GOT3 (cell line): ENCODE measurements at places on chromosomes 12 and 14.

GRCh38 chr14:24873551-24873950, 176.4 kb downstream of the STXBP6 start:
- DNase-seq: no peak

DNA sequence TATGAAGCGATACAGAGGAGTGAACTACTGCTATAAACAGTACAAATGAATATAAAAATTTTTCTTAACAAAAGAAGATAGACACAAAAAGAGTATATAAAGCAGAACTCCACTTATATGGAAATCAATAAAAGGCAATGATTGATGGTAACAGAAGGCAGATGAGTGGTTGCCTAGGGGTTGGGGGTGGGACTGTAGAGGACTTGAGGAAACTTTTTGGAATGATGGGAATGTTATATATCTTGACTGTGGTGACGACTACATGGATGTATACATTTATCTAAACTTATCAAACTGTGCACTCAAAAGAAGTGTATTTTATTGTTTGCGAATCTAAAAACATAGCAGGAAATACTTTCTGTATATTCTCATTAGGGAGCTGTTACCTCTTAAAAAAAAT, 89.1 kb downstream of the PTCSC3 start:
- no peak for DNase-seq

- no peak for DNase-seq
Measured at GRCh38 chr14:99519931-99520421, 38.8 kb downstream of the CCNK start.

DNA sequence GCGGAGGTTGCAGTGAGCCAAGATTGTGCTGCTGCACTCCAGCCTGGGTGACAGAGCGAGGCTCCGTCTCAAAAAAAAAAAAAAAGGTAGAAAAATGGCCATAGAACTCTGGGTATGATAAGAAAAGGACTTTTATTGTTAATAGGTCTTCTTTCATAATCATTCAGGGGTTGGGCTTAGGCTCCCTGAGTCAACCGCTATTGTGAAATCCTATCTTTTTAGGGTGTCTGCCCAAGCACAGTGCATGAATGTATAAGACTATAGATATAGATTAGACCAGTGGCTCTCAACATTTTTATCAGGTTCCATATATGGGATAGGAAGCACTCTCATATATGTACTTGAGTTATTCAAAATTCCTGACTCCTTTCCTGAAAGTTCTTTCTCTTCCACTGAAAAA, 48.7 kb upstream of the USP15 start:
- DNase-seq: no peak

DNA sequence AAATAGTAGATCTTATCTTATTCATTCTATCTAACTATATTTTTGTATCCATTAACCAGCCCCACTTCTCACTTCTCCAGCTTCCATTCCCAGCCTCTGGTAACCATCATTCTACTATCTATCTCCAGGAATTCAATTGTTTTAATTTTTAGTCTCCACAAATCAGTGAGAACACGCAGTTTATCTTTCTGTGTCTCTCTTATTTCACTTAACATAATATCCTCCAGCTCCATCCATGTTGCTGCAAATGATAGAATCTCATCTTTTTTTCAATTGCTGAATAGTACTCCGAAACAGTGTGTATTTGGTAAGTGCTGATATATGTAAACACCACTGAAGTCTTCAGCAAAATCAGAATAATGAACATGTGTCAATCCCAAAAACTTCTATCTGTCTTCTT, 587.2 kb upstream of the ATP2B1 start:
- no peak for DNase-seq

DNA sequence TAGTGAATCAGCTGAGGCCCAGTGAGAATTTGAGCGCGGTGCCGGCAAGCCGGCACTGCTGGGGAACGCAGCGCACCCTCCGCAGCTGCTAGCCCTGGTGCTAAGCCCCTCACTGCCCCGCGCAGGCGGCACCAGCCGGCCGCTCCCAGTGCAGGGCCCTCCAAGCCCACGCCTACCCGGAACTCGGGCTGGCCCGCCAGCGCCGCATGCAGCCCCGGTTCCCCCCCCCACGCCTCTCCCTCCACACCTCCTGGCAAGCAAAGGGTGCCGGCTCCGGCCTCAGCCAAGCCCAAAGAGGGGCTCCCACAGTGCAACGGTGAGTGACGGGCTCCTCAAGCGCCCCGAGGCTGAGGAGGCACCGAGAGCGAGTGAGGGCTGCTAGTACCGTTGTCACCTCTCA, 54.5 kb upstream of the VASH1 start:
- no peak for DNase-seq

- no peak for DNase-seq
Measured at GRCh38 chr14:57403521-57403864, 13.1 kb downstream of the NAA30 start.

DNA sequence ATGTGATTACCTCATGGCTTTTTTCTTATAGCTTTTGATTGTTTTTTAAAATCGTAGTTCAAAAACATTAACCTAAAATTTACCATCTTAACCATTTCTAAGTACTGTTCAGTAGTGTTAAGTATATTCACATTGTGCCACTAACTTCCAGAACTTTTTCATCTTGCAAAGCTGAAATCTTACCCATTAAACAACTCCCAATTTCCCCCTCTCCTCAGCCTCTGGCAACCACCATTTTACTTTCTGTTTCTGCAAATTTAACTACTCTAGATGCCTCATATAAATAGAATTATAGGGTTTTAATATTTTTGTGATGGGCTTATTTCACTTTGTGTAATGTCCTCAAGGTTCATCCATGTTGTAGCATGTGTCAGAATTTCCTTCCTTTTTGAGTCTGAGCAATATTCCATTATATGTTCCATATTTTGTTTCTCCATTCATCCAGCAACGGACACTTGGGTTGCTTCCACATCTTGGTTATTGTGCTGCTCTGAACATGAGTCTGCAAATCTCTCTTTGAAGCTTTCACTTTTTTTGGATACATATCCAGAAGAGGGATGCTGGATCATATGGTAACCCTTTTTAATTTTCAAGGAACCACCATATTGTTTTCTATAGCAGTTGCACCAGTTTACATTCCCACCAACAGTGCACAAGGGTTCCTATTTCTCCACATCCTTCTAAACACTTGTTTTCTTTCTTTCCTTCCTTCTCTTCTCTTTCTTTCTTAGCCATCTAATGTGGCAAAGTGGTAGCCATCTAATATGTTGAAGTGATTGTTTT, 5.0 kb downstream of the HIF1A start:
- DNase-seq: no peak

DNA sequence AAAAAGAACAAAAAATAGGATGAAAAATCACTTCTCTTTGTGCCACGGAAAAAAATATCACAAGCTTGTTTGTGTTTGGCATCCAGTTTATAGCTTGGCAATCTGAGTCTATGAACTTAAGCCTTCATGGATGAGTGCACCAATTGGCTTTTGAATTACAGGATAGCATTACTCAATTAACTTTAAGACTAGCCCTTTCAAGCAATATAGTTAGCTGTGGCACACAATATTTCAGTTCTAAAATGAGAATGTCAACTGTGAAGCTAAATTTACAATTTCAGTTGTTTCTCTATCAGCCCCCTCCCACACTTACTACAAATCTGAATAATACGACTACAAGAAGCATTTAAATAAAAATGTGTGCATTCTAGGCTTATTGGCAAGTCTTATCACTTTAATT, 8.3 kb downstream of the RERG start:
- DNase-seq: no peak

DNA sequence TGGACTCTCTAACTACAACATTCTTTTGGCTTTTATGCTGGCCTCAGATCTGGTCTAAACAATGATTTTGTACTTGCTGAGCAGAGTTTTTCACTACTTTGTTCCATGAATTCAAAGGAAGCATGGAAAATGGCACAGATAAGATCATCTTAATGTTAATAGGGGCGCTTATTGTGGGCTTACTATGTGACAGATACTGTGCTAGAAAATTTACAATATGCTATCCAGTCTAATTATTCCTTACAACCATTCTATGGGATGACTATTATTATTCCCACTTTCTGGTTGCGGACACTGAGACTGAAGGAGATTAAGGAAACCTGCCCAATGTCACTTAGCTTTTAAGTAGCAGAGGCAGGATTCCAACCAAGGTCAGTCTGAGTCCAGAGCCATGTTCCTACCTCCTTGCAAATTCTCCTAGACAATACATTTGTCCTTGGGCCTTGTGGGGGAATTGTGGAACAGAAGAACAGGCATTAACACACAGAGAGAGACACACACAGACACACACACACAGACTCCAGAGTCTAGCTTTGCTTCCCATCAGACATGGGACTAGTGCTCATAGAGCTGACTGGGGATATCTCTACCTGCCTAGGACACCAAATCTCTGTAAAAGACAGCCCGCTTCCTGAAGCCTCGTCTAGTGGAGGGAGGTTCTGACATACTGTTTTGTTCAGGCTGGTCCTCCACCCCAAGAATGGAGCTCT, 107.7 kb downstream of the SLC38A1 start:
- no peak for DNase-seq

DNA sequence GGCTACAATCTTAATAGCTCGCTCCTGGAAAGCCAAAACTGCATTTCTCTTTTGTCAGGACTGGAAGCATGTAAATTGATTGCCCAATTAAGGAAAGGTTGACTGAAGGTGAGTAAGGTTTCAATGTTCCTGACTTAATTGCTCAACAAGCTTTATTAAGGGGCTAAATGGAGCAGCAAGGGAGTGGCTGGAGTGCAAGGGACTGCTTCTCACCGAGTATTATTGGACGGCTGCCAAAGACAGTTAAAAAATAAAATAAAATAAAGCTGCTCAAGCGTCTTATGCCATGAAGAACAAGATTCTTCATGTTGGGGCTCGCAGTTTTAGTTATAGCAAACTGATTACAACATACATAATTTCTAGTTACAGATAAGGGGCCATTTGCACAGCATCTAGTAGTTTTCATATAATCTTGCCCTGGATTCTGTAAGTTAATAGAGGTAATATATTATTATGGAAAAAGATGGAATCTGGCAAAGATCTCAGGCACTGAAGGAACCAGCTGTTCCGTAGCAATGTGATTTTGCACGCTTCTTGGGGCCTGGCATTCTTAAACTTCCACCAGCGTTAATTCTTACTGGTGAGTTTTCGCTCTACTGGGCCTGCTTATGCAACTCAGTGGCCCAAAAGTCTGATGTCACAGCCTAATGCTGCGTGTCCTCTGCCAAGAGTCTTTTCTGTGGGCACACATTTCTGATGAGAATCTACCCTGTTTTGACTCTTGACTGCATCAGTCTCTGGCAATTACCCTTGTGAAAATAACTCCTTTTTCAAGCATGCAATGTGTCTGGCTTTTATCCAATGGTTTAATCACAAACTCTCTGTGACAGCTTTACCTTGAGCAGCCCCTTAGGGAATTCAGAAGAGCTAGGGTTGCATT, 108.5 kb downstream of the SLC38A1 start:
- peak; percentile 4 for DNase-seq

DNA sequence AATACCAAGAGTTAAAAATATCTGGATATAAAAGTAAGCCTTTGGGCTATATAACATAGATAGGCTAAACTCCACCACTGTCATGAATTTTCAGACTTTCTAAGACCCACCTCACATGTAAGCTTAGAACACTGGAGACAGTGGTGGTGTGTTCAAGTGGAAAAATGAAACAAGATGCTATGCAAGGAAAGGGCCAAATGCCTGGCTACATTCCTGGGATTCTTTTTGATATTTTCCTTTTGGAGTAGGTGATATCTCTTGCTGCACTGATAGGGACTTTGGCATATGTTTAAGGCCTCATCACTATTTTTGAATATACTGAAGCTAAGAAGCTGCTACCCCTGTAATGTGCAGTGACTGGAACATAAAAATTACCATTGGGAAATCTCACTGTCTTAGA, 341.3 kb downstream of the SLC16A7 start:
- no peak for DNase-seq

- no peak for DNase-seq
Measured at GRCh38 chr12:92784797-92785562, 82.2 kb downstream of the PLEKHG7 start.
